ENCODE measurements at places on chromosomes 7 and 10.

- DNase-seq, result no peak
Measured at GRCh38 chr10:65172249-65172648, 1651.0 kb downstream of the REEP3 start.

- DNase-seq, result no peak
Measured at GRCh38 chr7:52355053-52355452, 680.4 kb upstream of the POM121L12 start.

DNA sequence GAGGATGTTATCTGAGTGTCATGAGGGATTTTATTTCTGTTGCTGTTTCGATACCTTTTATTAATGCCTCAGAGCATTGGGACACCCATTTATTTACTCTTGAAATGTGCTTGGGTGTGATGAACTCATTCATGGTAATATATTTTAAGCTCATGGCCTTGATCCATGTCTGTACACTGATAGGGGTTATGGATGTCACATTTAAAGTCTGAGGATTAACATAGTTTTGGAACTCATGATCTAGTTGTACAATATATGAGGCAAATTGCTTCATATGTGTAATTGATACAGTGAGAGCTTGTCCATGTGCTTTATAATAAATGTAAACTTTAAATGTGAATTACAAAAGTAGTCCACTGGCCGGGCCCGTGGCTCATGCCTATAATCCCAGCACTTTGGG is 23.0 kb upstream of the ZRANB1 start:
- DNase-seq, result no peak

DNA sequence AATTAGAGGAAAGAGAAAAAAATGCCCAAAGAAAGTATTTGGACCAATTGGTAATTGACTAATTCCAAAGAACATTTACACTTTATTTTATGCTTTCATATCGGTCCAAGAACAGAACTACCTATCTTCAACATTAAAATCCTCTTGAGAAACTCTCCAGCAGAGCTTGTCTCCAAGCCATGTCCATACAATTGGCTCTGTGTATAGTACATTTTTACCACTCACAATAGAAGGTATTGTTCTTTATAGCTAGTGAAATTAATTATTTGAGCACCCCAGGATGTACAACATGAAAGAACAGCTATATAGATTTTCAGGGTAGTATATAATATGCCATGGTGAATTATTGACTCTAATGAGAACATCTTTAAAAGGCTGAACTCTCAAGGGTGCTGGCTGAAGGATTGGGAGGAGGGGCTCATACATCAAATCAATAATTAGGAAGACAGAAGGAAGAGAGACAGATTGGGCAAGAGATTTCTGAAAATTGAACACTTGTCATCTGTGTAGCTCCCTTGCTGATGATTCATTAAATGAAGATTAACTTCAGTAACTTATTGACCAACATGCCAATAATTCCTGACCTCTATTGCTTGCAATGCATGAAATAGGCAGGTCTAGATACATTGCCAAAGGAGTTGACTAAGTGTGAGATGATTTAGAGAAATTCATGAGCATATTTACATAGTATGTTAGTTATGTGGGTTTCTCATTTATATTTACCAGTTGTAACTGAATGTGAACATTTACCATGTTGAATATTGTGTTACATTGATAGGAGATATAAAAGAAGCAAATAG is 249.7 kb downstream of the MTERF1 start:
- no peak for DNase-seq

DNA sequence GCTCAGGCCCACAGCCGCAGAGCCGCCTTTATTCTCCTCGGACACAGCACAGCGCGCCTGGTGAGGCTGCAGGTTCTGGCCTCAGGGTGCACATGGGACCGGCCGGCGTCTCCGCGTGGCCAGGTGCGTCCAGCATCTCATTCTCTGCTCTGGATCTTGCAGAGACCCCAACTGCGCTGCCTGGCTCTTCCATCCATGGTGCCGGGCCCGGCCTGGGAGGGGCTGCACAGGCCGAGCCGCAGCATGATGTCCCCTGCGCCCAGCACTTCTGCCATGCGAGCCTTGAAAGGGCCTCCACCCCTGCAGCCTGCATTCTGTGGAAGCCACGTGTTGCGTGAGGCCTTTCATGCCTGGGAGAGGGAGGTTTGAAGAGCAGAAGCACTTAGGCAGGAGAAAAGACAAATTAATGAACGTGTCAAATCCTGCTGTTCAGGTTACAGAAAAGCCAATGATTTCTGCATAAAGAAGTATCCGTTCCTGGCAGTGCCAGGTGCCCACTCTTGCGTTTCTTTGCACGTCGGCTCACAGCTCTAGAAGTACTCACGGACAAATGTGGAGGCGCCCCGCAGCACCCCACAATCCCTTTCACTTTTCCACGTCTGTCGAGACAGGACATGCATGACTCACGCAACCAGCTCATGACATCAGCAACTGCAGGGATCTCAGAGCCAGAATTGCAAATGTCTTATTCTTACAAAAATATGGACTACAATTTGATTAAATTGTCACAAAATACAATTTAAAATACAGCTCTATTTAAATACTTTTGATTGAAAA is 571.4 kb downstream of the DNAJB6 start:
- DNase-seq, result peak; percentile 56

DNA sequence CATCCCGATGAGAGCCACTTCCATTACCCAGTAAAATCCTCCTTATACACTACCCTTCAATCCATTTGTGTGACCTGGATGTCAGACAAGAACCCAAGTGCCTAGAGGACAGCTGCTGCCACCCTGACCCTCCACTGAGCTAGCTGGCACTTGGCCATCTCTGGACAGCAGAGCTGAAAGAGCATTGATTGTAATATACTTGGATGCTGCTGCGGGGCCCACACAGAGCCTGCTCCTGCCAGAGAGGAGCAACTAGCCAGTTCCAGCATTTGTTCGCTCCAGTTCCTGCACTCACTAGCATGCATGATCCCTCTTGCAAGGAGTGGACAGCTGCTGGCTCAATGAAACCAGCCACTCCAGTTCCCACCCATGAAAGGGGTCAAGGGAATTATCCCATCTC is 8.4 kb upstream of the TMEM254 start:
- no peak for DNase-seq

GRCh38 chr10:69065406-69066361 is 22.2 kb upstream of the SRGN start:
- peak; percentile 76 for DNase-seq

Measured in activated effector memory CD4-positive, alpha-beta T cell treated with anti-CD3 and anti-CD28 coated beads, Interleukin-2, amount 50 U/mL, for 16 hours (primary cell).